ENCODE measurements at places on chromosomes 3 and 15.

DNA sequence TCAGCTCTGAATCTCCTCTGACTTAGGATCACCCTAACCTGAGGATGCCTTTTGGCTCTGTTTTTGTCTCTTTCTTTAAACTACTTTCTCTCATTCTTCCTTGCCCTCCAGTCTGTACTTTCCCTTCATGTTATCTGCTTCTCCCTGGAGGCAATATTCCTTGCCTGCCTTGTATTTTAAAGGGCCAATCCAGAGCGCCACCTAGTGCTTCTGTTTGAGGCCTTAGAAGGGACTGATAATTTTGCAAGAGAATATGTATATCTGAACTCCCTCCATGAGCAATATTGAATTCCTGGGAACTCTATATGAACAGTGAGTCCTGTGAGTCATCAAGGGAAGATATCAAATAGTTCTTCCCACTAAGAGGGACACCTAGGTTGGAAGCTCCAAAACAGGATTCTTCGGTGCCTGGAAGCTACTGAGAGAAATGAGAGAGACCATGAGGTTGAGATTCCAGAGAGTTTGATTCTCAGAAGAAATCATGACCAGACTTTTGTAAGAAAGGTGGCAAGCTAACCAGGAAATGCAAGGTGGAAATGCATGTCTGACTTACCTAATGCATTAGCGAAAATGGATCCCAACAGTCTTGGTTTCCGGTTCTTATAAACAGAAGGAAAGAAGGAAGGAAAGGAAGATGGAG is 203.8 kb upstream of the CD96 start:
- DNase-seq = no peak

- DNase-seq = no peak
Observed at GRCh38 chr3:20668411-20668810, 482.4 kb upstream of the SGO1 start.

- no peak for DNase-seq
Observed at GRCh38 chr3:13515786-13516759, 32.9 kb upstream of the FBLN2 start.

DNA sequence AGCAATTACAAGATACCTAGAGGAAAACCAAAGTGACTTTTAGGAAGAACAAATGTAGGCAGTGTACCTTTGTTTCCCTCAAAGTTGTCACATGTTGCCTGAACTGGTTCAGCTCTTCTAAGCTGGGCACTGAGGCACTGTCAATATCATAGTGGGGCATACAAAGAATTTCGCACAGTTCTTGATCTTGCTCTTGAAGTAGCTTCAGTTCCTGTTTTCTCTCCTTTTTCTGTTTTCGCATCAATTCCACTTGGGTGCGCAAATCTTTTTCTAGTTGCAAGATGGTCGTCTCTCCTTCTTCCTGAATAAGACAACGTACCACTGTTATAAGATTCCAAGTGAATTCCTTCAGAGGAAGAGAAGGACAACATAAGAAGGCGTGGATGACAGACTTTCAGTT is 12.7 kb downstream of the PRC1 start:
- DNase-seq = no peak

DNA sequence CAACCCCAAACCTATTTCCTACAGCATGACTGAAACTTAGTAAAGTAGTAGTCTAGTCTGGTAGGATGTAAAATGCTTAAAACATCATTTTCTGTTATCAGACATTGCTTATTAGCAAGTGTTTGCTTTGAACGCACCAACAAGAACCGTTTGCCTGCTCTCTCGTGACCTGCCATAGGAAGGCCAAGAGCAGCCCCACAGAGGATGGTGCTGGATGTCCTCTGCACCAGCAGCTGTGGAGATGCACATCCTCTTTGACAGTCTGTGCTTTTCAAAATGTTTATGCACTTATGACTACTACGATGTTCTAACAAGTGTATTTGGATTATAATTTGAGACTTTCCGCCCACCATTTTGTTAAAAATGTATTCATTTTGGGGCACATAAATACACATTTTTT is 59.6 kb downstream of the PDE8A start:
- DNase-seq = no peak

DNA sequence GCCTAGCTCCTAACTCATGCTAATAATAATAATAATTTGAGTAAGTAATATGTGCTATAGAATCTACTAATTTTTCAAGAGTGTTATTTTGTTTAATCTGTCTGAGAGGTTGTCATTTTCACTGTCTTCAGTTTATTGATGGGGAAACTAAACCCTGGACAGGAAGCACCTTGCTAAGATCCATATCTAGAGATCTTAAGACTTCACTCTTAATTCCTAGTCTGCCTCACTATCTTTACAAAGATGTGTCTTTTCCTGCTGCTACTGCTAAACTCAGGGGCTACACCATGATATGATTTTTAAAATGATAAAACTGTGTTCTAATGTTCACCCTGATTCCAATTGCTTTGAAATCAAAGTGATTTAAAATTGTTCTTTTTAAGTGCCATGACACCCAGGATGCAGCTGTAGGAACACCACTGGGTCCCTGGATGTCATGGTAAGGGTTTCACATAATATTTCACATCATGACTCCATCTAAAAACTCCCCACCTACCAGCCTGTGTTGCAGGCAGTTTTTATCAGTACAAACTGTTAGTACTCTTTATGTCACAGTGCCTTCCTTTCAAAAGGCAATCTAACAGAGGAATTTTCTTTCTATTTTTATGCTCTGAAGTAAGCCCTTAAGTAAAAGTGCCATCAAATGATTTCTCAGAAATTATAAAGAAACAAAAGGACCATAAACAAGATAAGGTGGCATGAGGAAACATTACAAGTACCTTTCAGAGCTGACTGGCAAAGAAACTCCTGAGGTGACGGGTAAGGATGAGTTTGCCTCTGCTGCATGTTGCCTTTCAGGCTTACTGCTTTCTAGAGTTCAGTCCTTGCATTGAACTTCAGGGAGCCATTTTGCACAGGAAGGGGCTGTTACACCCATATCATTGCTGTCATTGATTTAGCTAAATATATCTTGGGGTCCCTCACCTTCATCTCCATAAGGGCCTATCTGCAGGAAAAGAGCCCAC is 160.1 kb upstream of the SATB1 start:
- no peak for DNase-seq

- no peak for DNase-seq
Observed at GRCh38 chr3:61807865-61808276, 246.5 kb downstream of the PTPRG start.

- DNase-seq = no peak
Observed at GRCh38 chr15:44715142-44715796, 4.0 kb downstream of the B2M start.

- peak; percentile 60 for DNase-seq
Observed at GRCh38 chr15:90869601-90870353, 1.4 kb downstream of the FURIN start.

GRCh38 chr3:72669224-72669623 is 179.0 kb downstream of the SHQ1 start:
- no peak for DNase-seq

DNA sequence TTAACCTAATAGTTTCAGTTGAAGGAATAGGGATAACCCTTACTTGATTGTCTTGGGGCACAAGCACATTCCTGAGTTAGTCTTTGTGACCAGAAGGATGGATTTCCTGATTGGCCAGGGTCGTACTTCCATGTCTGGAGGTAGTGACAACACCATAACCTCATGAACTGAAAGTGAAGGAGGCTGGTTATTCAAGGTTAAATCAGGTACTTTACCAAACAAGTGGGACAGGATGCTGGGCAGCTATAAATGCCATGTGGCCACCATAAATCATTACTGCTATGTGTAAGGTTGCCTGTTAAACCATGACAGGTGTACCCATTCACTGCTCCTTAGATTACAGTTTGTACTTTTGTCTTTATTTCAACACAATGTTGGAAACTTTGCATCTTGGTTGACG is 128.3 kb upstream of the SAMMSON start:
- no peak for DNase-seq

DNA sequence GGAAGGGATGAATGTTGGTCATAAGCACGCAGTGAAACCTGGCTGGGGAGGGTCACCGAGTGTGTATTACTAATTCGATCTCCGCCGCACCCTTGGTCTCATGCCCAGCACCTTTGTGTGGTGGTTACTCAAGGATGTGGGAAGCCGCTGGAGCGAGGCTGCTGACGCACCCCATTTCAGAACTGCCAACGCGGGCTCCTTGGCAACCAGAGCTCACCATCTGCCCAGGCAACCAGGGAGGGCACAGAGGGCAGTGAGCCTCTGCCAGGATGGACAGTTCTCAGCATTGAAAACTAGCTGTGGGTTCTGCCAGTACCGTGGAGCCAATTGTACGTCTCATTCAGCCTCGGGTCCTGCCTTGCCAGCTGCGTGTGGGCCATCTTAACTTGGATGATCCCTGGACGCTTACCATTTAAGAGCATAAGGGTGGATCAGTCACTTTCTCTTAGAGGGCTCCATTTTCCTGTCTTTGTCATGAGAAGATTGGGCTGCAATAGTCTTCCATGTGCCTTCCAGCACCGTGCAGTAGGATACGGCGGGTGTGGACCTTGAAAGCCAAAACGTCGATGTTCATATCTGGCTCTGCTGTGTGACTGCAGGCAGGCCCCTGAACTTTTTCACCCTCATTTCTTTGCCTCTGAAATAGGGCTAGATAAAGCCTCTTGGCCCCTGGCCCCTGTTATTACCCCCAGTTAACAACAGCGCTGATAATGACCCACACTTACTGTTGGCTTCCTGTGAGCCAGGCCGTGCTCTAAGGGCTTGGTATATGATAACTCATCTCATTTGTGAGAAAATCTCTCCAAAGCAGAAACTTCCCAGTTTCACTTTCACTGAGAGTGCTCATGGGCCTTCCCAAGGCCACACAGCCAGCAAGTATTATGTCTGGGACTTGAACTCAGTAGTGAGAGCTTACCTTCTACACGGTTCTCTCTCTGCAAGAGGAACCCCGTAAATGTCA is 238.8 kb downstream of the OPA1 start:
- DNase-seq = no peak

- DNase-seq = no peak
Observed at GRCh38 chr3:175015056-175015635, 156.0 kb downstream of the NAALADL2 start.

DNA sequence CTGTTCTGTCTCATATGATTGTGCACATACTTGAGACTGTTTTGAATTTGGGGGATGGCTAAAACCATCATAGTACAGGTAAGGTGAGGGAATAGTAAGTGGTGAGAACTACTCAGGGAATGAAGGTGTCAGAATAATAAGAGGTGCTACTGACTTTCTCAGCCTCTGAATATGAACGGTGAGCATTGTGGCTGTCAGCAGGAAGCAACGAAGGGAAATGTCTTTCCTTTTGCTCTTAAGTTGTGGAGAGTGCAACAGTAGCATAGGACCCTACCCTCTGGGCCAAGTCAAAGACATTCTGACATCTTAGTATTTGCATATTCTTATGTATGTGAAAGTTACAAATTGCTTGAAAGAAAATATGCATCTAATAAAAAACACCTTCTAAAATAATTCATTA is 5.1 kb downstream of the CCR5 start:
- DNase-seq = no peak

DNA sequence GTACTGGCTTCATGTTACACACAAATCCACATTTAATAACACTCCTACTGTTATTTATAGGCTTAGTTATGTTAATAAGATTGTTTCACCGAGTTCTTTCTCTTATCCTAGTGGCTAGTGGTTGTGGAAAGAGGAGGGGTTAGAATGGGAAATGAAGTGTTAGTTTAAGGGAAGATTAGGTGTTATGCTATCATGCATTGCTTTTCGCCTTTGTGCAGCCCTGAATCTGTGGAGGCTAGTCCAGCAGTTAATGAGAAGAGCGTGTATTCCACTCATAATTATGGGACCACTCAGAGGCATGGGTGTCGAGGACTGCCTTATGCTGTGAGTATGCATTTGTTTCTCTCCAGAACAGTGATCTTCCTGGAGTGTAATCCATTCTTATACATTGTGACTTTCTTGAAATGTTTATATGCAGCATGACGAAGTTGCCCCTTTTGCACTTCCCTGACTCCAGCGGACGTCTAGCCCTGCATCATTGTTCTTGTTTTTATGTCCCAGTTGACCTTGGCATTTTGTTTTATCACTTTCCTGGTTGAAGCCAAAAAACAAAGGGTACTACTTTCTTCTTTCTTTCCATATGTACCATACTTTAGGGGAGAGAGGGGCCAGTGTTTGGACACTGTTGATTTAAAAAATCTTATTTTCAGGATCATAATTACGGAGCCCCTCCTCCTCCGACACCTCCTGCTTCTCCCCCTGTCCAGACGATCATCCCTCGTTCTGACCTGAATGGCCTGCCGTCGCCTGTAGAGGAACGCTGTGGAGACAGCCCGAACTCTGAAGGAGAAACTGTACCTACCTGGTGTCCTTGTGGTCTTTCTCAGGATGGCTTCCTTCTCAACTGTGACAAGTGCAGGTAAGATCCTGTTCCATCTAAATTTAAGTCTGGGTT is 36.5 kb downstream of the SETD5 start:
- DNase-seq = no peak

DNA sequence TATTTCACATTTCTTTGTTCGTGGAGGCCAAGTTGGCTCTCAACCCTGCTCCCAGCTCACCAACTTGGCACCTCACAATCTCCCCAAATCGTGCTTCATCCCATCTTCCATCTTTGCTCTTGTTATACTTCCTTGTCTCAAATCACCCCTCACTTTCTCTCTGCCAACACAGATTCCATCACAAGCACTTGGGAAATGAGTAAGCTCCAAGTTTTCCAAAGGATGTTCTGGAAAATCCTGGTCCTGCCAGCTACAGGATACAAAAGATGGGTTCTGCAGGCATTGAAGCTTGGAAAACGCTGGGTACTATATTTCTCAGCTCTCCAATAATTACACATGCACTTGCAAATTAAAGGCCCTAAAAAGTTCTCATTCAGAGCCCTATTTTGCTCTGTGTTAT is 4.1 kb upstream of the TM4SF4 start:
- no peak for DNase-seq

DNA sequence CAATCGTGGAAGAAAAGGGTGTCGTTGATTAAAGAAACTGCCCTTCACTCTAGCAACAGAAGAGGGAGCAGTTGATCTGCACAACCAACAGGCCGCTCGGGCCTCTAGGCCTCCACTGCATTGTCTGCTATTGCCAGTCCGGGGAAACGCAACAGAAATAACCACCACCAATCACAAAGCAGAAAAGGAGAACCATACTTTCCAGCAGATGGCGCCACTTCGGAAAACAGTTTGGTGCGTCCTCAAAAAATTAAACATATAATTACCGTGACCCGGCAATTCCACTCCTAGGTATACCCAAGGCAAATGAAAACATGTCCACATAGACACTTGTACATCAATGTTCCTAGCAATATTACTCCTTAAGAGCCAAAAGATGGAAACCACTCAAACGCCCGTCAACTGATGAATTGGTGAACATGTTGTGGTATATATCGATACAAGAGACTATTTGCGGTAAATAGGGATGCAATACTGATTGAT is 154.1 kb downstream of the TJP1 start:
- DNase-seq = no peak

DNA sequence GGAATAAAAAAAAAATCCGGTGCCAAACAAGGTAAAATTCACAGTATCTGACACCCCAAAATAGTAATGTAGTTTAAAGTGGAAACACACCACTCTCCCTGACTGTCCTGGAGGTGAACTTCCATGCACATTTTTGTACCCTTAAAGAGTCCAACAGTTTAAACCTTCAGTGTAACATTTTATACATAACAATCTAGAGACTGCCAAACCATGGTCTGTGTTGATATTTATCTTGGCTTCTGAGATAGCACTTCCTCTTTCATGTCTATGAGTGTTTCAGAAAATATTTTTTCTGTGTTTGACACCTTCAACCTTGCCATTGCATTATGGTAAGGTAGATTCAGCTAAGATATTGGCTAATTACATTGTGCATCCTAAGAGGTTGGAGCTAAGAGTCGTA is 13.9 kb downstream of the TMEM45A start:
- no peak for DNase-seq
